ENCODE measurements at places on chromosomes 1 and 21.

DNA sequence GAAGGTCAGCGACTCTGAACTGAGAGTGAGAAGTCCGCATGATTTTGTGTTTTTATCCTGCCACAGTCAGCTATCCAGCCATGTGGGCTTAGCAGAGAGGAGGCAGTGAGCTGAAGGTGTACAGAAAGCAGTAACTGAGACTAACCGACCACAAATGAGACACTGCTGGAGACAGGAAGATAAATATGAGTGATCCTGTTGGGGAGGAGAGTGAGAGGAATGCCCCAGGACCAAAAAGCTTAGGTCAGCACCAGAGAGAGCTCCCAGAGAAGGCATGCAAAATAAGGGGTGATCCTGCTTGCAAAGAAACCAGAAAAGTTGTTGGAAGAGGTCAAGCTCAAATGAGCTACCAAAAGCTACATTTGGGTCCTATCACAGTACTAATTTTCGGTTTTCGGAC lies 63.7 kb downstream of the HLCS start:
- no peak for DNase-seq

DNA sequence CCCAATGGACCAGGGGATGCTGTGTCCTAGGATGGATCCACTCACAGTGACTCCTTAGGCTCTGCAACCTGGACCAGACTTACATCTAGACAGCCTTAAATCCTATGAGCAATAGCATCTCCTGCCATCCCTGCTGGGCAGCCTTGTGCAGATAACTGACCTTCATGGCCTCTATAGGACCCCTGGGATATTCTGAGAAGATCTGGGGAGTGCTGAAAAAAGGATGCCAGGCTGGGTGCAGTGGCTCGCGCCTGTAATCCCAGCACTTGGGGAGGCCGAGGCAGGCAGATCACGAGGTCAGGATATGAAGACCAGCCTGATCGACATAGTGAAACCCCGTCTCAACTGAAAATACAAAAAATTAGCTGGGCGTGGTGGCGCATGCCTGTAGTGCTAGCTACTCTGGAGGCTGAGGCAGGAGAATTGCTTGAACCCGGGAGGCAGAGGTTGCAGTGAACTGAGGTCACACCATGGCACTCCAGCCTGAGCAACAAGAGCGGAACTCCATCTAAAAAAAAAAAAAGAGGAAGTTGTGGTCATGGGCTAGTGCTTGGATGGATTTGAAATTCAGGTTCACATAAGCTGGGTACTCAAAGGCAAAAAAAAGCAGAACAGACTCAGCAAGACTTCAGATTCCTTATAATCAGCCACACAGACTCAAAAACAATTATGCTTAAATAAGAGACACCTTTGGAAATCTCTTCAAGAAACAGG lies 10.9 kb upstream of the SH2D1B start:
- no peak for DNase-seq

- DNase-seq: no peak
Measured at GRCh38 chr21:41600556-41600955, 92.6 kb upstream of the TMPRSS2 start.

- DNase-seq: no peak
Measured at GRCh38 chr1:220224033-220224432, 48.2 kb downstream of the RAB3GAP2 start.

- no peak for DNase-seq
Measured at GRCh38 chr1:21257431-21258135, 32.7 kb downstream of the ECE1 start.

Data from retinal pigment epithelial cell (primary cell).